Fibroblast of skin of scalp (primary cell): ENCODE measurements at places on chromosomes 11 and 22.
A peak's percentile ranks its signal among the peaks of the same experiment; 100 is the strongest.

- DNase-seq = no peak
These were observed 1.6 kb downstream of the OR56B1 start for GRCh38 chr11:5737670-5738392.

DNA sequence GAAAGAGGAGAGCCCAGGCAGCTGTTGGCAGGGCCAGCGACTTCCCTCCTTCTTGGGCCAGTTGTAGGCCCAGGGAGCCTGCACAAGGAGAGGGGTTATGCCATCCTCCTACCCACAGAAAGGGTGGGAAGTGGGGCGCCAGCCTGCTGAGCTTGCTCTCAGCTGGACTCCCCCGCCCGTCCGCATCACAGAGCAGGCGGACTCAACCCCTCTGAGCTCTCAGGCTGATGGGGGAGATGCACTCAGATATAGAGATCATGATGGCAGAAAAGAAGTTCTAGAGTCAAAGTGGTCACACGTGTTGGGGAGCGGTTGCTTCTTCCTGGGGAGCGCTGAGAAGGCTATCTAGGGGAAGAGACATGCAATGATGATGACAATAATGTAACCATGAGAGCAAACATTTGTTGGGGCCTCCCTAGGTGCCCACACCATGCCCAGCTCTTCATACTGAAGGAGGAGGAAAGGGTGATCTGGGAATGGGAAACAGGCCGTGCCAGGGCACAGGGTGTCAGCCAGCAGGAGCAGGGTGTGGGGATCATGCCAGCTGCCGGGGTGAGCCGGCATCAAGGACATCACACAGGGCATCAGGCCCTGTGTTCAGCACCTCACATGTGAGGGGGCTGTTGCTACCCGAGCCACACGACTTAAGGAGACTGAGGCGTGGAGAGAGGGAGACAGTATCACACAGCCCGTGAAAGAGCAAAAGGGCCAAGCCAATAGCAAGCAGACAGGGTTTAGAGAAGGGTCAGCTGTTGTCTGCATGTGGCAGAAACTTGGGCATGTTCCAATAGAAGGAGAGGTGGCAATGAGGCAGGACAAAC is 7.7 kb downstream of the SLC35E4 start:
- no peak for DNase-seq

DNA sequence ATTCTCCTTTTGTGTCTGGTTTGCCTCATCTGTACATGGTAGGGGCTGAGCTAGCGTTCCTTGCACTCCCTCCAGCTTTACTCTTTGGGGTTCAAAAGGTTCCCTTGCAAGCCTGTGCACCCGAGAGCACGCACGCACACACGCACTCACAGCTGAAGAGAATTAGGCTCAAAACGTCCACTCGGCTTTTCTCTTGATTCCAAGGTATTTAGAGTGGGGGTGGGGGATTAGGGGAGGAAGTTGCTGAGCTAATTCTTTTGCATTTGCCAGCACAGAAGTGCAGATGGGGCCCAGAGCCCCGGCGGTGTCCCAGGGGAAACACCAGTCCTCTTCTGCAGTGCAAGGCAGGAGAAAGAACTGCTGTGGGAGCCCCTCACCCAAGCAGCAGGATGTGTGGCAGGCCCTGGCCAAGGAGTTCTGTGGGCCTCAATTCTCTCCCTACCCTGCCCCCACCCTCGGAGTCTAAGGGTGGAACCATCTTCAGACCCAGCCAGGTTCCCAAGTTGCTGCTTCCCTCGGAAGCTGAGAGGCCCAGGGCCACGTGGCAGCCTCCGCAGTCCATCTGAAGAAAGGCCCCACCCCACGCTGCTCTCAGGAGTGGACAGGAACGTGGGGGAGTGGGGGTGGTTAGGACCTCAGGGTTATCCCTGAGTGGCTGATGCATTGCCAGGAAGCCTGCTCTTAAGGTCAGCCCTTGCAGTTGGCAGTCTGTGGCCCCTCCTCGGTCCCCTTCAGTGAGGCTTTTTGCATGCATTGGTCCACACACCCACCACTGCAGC is 3.8 kb upstream of the KCNQ1OT1 start:
- DNase-seq = peak; percentile 45

DNA sequence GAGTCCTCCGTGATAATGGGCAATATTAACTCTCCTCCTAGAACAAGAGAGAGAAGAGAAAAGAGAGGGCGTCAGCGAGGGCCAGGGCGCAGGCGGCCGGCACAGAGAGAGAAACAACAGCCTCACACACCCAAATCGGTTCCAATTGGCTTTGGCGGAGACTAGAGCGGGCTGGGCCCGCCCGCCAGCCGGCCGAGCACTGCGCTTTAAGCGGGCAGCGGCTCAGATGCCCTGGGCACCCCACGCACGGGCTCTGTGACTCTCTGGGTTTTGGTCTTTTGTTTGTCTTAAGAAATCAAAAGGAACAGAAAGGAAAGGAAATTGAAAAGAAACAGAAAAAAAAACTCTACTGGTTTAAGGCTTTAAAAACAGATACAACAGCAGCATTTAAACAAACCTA is 17.0 kb downstream of the SLC22A12 start:
- peak; percentile 16 for DNase-seq

GRCh38 chr11:70066628-70067027 is 11.5 kb upstream of the ANO1 start:
- DNase-seq = no peak

GRCh38 chr11:61056981-61057380 is 45.3 kb upstream of the CD5 start:
- DNase-seq = no peak

DNA sequence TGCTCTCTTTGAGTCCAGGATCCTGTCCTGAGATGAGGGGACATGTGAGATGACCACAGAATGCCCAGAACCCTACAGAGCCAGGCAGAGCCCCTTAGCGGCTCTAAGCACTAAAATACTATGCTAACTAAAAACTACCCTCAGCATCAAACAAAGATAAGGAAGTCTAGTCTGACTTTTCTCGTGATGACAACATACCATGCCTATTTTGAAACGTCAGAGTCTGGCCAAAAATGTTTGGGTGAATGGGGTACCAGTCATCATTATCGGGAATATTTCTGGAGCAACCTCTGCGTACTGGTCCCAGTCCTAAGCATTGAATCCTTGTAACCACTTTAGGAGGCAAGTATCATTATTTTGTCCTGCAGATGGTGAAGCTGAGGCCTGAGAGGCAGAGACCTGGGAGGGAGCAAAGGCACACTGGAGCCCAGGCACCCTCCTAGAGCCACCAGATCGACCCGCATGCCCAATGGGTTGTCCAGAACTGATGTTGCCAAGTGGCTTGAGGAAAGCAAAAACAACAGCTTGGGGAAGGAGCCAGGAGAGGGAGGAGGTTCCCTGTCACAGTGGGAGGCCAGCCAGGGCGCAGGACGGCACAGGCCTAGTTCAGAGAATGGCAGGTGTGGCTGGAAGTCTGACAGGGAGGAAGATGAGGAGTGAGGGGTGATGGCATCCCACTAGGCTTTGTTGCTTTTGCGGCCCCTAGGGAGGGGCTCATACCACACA is 7.2 kb upstream of the OSM start:
- no peak for DNase-seq

GRCh38 chr11:86891036-86891435 is 64.2 kb downstream of the FZD4 start:
- no peak for DNase-seq

DNA sequence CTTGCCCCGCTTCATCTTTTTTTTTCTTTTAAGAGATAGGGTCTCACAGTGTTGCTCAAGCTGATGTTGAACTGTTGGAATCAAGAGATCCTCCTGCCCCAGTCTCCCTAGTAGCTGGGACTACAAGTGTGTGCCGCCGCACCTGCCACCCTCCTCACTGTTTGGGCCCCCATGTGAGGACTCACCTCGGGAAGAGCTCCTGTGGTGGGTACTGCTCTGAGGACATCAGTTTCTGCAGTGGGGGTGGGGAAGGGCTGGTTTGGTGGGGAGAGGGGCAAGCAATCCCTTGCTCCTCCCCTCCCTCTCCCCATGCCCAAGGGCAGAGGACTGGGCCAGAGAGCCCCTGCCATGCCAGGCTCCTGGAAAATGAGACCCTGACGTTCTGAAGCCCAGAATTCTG is 1.5 kb upstream of the SLC16A8 start:
- DNase-seq = no peak

- DNase-seq = peak; percentile 64
These were observed 764 bp upstream of the PACSIN3 start for GRCh38 chr11:47186700-47187695.

GRCh38 chr11:77510095-77510494 is 36.2 kb upstream of the PAK1 start:
- peak; percentile 8 for DNase-seq

GRCh38 chr11:117911694-117912093 is 17.5 kb downstream of the TMPRSS13 start:
- DNase-seq = no peak

GRCh38 chr11:57788703-57789088 is 27.1 kb downstream of the CTNND1 start:
- DNase-seq = no peak

- peak; percentile 35 for DNase-seq
These were observed 99.7 kb upstream of the IGLL5 start for GRCh38 chr22:22787786-22788459.

DNA sequence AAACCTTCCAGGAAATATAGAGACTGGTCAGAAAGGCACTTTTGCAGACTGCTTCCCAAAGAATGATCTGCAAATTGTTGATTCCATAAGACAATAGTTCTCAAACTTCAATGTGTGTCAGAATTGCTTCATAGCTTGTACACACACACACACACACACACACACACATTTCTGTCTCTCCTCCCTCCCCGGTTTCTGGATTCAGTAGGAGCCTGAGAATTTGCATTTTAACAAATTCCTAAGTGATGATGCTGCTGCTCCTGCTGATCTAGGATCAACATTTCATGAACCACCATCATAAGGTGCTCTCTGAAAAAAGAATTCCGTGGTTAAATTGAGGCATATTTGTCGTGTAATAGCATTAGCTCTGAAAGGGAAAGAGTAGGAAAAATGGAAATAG is 35.3 kb upstream of the FZD4 start:
- peak; percentile 91 for DNase-seq

- DNase-seq = no peak
These were observed 130.8 kb downstream of the GALNT18 start for GRCh38 chr11:11491014-11491413.

DNA sequence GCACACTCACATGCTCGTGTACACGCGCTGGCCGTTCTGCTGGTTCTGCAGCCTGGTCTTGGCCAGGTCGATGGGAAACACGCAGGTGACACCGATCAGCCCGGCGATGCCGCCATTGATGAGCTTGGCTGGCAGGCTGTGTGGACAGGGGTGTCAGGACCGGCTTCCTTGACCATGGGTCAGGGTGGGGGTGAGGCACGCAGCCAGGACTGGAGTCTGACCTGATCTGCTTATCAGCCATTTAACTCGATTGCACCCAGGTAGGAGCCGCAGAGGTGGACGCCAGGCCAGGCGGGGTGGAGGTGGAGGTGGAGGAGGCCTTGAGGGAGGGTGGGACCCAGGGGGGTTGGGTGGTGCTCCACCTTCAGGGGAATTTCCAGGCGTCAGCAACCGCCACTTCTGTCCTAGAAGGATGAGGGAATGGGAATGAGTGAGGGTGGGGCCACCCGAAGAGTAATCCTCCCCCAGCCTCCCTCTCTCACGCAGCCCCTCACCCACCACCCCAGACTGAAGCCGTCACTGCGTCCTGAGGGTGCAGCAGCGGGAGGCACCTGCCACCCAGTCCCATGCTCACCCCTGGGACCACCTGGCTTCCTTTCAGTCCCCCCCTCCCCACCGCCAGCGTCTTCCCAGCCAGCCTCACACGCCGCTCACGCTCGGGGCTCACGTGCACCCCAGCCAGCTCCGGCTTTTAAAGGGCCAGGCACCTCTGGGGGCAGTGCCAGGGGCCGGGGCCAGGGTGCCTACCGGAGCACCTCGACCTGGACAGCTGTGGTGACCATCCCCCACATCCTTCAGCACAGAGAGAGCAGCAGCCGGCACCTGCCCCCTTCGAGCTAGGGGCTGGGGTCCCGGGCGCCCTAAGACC is 3.1 kb downstream of the SLC25A22 start:
- DNase-seq = no peak

- no peak for DNase-seq
These were observed 96.6 kb upstream of the AKIP1 start for GRCh38 chr11:8814209-8814922.

DNA sequence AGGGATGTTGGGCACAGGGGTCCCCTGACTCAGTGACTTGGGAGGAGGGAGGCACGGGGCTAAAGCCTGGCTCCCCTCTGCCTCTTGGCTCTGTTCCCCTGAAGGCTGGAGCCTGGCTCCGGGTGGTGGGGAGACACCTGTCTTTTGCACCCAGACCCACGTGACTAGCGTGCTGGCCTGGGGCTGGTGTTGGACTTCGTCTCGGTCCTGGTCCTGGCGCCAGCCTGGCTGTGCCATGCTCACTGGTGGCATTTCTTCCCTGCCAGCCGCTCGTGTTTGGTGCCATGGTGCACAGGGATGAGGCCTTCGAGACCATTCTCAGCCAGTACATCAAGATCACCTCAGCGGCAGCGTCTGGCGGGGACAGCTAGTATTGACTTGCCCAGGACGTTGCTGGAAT is 56.7 kb downstream of the GRAMD4 start:
- DNase-seq = no peak

- DNase-seq = peak; percentile 84
These were observed 17.7 kb downstream of the RBFOX2 start for GRCh38 chr22:36010882-36011281.

DNA sequence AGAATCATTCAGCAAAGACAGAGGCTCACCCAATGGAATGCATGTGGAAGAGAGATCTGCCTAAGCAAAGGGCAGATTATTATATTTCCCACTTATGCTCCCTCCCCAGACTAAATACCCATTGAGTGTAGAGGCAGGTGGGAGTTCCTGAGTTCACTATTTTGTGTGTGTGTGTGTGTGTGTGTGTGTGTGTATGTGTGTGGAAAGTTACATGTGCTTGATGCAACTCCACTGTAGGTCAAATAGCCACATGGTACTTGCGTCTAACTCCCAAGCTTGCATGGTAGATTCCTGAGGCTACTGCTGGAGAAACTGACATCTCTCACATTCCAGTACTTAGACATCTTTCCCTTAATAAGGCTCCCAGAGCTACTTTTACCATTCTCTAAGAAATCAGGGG is 3.4 kb upstream of the COPB1 start:
- no peak for DNase-seq

DNA sequence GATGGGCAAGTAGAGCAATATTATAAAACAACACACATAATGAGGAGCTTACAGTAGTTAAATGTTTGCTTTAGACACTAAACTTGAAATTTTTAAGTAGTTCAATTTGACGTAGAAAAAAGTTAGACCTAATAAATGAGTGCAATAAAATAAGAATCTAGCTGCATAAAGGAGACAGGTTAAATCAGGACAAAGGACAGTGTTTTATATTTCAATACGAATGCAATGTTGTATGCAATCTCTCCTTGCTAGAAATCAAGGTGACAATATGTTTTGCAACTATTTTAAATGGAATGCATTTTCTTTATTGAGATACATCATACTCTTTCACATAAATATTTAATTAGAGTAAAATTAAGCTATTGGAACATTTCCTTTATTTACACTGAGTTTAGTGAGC is 267.9 kb downstream of the CASP12 start:
- DNase-seq = no peak
